ENCODE measurements at places on chromosomes 13 and 19.
A peak's percentile ranks its signal among the peaks of the same experiment; 100 is the strongest.

- DNase-seq, result peak; percentile 42
Measured at GRCh38 chr19:13234518-13234917, 84.3 kb downstream of the IER2 start.

DNA sequence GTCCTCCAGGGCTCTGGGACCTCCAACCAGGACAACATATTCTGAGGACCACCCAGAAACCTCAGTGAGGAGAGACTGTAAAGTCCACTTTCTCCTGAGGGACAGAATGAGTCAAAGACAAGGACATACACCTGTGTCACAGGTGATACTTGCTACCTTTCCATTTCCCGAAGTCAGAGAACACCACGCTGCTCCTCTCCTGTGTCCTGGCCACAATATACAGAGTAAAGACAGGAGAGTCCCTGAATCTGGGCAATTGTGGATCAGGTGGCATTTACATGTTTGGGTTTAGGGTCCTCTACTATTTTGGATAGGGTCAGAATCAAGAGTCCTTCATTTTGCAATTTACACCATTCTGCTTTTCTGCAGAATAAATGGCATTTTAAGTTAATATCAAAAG is 4.9 kb downstream of the MED26 start:
- no peak for DNase-seq

DNA sequence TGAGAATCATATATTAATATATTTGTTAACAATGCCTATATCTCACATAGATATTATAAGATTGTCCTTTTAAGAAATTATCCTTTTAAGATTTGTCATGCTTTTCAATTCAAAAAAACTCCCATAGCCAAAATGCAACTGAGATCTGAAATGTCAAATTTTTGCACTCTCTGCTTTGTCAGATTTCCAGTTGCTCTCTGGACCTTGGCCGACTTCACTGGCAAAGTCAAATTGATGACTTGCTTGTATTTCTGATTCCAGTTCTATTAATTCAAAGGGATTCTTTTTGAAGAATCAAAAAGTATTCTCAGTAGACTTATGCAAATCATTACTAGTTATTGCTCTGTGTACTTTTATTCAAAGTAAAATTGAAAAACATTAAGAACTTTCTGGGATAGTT is 101.2 kb upstream of the SCEL start:
- DNase-seq, result no peak

- DNase-seq, result no peak
Measured at GRCh38 chr19:1849886-1850398, 1.7 kb upstream of the REXO1 start.

GRCh38 chr19:17370026-17370587 is 7.0 kb downstream of the PLVAP start:
- DNase-seq, result no peak

DNA sequence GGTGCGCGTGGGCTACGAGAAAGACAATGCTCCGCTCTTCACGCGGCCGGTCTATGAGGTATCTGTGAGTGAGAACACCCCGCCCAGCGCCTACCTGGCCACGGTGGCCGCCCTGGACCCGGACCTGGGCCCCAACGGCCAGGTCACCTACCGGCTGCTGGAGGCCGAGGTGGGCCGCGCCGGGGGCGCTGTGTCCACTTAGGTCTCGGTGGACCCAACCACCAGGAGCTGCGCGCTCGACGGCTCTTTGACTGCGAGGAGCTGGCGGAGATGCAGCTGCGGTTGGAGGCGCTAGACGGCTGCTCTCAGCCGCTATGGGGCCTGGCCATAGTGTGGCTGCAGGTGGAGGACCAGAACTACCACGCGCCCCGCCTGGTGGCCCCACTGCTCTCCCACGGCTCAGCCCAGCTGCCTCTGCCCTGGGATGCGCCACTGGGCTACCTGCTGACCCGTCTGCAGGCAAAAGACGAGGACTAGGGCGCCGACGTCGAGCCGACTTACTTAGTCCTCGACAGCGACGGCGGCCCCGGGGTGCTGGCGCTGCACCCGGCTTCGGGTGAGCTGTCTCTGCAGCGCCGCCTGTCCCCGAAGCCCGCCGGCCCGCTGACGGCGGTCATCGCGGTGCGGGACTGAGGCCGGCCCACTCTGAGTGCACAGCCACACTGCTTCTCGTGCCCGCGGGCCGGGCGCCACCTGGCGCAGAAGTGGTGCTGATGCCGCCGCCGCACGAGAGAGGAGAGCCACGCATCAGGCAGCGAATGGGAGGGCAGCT is 173.0 kb downstream of the OLFM4 start:
- DNase-seq, result peak; percentile 1

DNA sequence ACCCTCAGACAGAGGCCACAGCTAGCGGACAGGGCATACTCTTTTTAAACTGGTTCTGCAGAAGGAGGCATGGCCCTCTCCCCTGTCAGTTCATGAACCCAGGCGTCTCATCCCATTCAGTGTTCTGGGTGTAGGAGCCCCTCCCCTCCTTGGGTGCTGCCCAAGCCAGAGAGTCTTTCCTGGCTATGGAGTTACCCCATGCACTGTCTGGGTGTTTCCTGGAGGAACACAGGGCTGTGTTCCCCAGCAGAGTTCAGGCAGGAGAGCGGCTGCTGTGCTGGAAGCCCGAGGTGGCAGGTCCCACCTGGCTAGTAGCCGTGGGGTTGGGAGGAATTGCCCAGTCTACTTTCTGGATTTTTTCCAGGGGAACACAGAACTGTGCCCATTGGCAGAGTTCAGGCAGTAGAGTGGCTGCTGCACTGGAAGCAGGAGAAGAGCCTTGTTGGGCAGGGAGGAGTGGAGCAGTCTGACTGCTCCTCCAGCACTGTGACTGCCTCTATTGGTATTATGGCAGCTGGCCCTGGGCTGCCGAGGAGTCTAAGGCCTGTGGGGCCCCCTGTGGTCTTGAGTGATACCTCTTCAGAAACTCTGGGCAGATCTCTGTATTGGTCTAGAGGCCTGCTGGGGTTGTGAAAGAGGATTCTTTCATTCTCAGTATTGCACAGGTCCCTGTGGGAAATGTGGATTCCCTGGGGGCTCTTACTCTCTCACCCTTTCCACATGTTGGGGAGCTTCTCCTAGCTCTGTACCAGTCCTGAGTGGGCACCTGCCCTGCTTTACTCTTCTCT is 168.3 kb downstream of the PCDH20 start:
- no peak for DNase-seq

DNA sequence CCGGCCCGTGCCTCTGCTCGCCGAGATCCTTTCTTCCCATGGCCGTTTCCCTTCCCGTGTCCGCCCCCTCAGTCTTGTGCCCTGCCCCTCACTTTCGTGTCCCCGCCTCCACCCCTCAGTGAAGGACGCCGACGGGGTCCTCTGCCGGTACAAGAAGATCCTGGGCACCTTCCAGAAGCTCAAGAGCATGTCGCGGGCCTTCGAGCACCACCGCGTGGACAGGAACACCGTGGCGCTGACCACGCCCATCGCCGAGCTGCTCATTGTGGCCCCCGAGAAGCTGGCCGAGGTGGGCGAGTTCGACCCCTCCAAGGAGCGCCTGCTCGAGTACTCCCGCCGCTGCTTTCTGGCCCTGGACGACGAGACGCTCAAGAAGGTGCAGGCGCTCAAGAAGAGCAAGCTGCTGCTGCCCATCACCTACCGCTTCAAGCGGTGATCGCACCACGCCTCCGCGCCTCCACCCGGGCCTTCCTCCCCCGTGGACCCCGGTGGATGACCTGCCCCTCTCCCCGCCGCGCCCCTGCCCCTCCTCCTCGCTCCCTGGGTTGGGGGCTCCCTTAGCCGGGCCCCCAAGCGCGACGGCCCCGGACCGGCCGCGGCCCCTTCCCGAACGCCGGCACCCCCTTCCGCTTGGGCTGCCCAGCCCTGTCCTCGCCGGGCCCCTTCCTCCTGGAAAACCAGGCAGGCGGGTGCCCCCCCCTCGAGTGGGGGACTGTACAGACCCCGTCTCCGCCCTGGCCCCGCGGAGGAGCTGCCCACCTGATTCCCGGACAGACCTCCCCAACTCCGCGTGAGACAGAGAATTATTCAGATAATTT is 2.3 kb upstream of the U2AF2 start:
- no peak for DNase-seq

- no peak for DNase-seq
Measured at GRCh38 chr13:76942363-76942762, 5.9 kb upstream of the ACOD1 start.

DNA sequence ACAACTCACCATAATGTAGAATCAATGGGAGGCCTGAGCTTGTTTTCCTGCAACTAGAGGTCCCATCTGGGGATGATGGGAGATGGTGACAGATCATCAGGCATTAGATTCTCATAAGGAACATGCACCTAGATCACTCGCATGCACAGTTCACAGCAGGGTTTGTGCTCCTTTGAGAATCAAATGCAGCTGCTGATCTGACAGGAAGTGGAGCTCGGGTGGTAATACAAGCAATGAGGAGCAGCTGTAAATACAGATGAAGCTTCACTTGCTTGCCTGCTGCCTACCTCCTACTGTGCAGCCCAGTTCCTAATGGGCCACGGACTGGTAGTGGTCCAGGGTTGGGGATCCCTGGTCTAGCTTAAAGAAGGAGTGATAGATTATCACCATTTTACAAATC is 33.0 kb downstream of the KPNA3 start:
- peak; percentile 55 for DNase-seq

- DNase-seq, result peak; percentile 36
Measured at GRCh38 chr19:10478476-10478875, 24.7 kb downstream of the KEAP1 start.

- no peak for DNase-seq
Measured at GRCh38 chr13:82292334-82292733, 1589.9 kb downstream of the SLITRK1 start.

GRCh38 chr19:18469069-18469846 is 31.3 kb upstream of the ISYNA1 start:
- DNase-seq, result peak; percentile 56

GRCh38 chr13:101394605-101395004 is 21.7 kb downstream of the NALCN start:
- DNase-seq, result no peak

GRCh38 chr19:35628264-35628564 is 622 bp upstream of the RBM42 start:
- DNase-seq, result no peak

- no peak for DNase-seq
Measured at GRCh38 chr13:33869005-33869404, 51.1 kb downstream of the RFC3 start.

GRCh38 chr13:39023316-39023715 is 14.6 kb downstream of the PROSER1 start:
- no peak for DNase-seq

GRCh38 chr13:45178349-45179162 is 22.3 kb downstream of the KCTD4 start:
- DNase-seq, result peak; percentile 89

GRCh38 chr19:33795370-33796163 is 1.1 kb upstream of the KCTD15 start:
- DNase-seq, result peak; percentile 88

- DNase-seq, result no peak
Measured at GRCh38 chr13:111431206-111431605, 110.8 kb downstream of the TEX29 start.

- DNase-seq, result no peak
Measured at GRCh38 chr13:44274771-44275205, 98.8 kb upstream of the SERP2 start.

DNA sequence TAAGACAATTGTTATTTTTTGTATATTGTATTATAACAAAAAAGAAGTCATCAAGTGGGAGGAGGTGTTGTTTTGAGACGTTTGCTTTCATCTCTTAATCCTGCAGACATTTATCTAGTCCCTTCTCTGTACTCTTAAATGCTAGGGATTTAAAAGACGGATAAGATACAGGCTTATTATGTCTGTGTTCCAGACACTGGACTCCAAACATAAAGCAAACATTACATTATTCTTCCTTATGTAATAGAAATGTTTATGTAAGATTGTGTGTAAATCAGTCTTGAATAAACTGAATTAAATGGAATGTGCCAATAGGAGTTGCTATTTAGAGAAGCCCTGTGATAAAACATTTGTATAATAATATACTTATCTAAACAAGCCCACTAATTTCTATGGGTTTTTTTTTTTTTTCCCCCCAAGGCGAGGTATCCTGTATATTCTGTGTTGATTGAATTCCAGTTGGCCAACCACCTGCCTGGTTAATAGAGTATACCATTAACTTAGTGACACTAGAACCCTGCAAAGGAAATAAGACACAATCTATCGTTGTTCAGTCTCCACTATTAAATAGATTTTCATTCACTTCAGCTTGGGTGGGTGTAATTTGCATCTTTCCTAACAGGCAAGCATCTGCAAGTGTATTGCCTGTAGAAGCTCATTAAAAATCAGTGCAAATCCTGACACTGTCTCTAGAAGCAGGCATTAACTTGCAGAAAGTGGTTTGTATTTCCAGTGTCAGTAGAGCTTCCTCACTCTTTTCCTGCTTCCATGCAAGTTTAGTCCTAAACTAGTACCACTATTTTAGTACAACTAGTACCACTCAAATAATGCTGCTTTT is 69.0 kb downstream of the LRCH1 start:
- no peak for DNase-seq
